ENCODE measurements at places on chromosomes 6 and 20. TPM values are rescaled to one million over a fixed set of nuclear protein-coding genes. Genes with fewer than 3 reads are reported as not detected.

TRIM40 gene
- total RNA-seq: not detected

CRISP2 gene
- total RNA-seq: not detected

LIN28B gene
- total RNA-seq: not detected

TRPC4AP gene
- total RNA-seq: 48.6 TPM

PPP1R3G gene
- 0.22 TPM for total RNA-seq

SLC17A2 gene
- total RNA-seq: not detected

MARCKS gene
- 150 TPM for total RNA-seq

TRAPPC3L gene
- total RNA-seq: not detected

OPN5 gene
- total RNA-seq: not detected

TMEM200A gene
- total RNA-seq: 21.9 TPM

NRM gene
- 14.0 TPM for total RNA-seq

LAMP5 gene
- total RNA-seq: not detected

ZNF335 gene
- total RNA-seq: 11.5 TPM

CBLN4 gene
- not detected for total RNA-seq

RBBP8NL gene
- total RNA-seq: not detected

LGSN gene
- not detected for total RNA-seq

PROKR2 gene
- not detected for total RNA-seq

AIF1 gene
- not detected for total RNA-seq

TCP11 gene
- not detected for total RNA-seq

HACE1 gene
- total RNA-seq: 8.8 TPM

RBPJL gene
- not detected for total RNA-seq

MUCL3 gene
- total RNA-seq: 0.43 TPM

MTFR2 gene
- total RNA-seq: 10.3 TPM

OVOL2 gene
- not detected for total RNA-seq

OR2H1 gene
- not detected for total RNA-seq

C6orf118 gene
- total RNA-seq: 0.29 TPM

CCDC170 gene
- total RNA-seq: not detected

ISM1 gene
- total RNA-seq: not detected

TMEM244 gene
- total RNA-seq: not detected

SPAG4 gene
- 7.1 TPM for total RNA-seq

COX4I2 gene
- total RNA-seq: not detected

STX11 gene
- 0.88 TPM for total RNA-seq

MRAP2 gene
- 0.86 TPM for total RNA-seq

SNAP91 gene
- total RNA-seq: not detected

PAX1 gene
- not detected for total RNA-seq

ZC3H12D gene
- not detected for total RNA-seq

PXT1 gene
- total RNA-seq: not detected

GFOD1 gene
- 3.3 TPM for total RNA-seq

RNF39 gene
- total RNA-seq: not detected

KIF13A gene
- total RNA-seq: 22.9 TPM

BPIFB4 gene
- not detected for total RNA-seq

GATA5 gene
- 4.7 TPM for total RNA-seq

ACSS2 gene
- 40.1 TPM for total RNA-seq

CALHM5 gene
- 3.8 TPM for total RNA-seq

C6orf132 gene
- 0.02 TPM for total RNA-seq

SUMO4 gene
- 0.10 TPM for total RNA-seq

TMC2 gene
- not detected for total RNA-seq

IPCEF1 gene
- total RNA-seq: 0.47 TPM

LKAAEAR1 gene
- 0.24 TPM for total RNA-seq

SOBP gene
- total RNA-seq: not detected

OXT gene
- not detected for total RNA-seq

WRNIP1 gene
- 90.5 TPM for total RNA-seq

TSPYL4 gene
- total RNA-seq: 22.0 TPM

All from A172 (cell line).